ENCODE measurements at places on chromosomes 2 and 18. TPM values are rescaled to one million over a fixed set of nuclear protein-coding genes. Genes with fewer than 3 reads are reported as not detected.
A peak's percentile ranks its signal among the peaks of the same experiment; 100 is the strongest.

GRCh38 chr2:233303252-233303651 is 4.4 kb upstream of the SAG start:
- DNase-seq = no peak

- peak; percentile 86 for DNase-seq
These were observed 9.5 kb downstream of the ZEB2 start for GRCh38 chr2:144510294-144510991.

DNA sequence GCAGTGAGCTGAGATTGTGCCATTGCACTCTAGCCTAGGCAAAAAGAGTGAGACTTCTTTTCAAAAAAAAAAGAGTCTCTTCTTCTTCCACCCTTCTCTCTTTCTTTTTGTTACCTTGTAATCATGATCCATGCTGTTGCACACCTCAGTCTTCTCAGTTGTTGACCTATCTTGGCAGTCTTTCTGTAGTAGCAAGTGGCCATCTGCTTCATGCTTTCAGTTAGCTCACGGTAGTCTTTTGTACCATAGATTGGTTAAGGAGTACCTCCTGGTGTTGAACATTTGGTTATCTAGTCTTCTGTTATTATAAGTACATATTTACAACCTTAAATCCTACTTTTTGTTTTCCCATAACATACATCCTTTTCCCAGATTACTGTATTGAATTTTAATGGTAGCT is 3.1 kb downstream of the GORASP2 start:
- no peak for DNase-seq

DNA sequence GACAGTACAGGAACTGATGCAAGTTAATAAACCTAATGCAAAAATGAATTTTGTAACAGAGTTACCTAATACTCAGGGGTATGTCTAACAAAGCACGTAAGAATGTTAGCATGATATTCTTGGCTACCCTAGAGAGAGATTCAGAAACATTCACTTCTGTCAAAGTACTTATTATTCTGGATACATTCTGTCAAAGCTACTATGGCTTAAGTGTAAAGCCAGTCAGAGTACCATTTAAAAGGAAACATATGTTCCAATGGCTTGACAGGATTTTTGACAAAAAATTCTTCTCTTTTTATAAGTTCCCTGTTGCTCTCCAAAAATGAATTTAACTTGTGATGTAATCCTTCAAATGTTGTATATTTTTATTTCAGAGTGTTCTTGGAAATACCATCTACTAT is 85.5 kb downstream of the PIGN start:
- DNase-seq = no peak

DNA sequence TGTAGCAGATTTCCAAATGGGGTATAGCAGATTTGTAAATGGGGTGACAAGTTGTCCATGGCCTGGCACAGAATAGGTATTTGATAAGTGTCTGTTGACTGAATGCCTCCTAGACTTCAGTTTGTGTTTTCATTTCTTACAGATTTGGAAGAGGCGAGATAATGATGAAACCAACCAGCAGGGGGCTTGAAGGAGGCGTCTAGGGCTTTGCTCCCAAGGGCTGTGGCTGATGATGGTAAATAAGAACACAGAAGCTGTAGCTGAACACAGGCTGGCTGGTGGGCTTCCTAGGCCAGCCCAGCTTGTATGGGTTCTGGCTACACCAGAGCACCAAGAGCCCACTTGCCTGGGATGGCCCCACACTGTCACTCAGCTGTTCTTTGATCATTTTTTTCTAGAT is 19.4 kb downstream of the SFTPB start:
- DNase-seq = peak; percentile 18

DNA sequence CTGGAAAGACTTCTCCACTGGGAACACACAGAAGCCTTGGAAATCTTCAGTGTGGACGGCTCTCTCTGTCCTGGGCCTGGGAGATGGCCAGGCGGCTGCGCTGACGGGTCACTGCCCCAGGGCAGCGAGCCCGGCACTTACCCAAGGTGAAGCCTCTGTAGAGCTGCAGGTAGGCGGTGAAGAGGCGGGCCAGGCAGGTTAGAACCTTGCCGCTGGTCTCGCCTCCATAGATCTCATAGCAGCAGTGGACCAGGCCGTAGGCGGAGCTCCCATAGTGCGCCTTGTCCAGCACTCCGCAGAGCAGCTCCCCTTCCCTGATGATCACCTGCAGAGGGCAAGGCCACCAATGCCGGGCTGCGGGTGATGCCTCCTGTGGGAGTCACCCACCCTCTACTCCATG is 53.0 kb downstream of the POLR1A start:
- DNase-seq = no peak

- peak; percentile 93 for DNase-seq
These were observed 13.8 kb upstream of the SATB2 start for GRCh38 chr2:199471443-199472057.

GRCh38 chr2:94979406-94980375 is 45.8 kb upstream of the MAL start:
- no peak for DNase-seq

DNA sequence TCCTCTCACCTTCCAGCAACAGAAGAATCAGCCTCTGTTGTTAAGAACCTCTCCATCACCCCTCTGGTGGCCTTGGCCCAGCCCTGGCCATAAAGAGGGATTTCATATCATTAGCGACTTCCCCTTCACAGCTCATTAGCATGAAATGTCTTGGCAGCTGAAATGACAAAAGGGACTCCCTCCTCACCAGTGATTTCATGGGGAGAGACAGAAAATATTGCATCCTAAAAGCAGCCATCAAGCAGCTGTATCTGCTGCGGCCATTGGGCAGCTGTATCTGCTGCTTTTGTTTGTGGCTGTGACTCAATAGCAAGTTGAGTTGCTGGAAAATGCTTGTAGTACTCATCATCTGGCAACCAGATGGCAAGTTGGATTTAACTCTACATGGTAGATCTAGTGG is 105.9 kb upstream of the RMDN2 start:
- DNase-seq = no peak

- peak; percentile 1 for DNase-seq
These were observed 140.3 kb downstream of the NDUFA10 start for GRCh38 chr2:239884875-239885274.

GRCh38 chr2:142868229-142868762 is 9.2 kb upstream of the KYNU start:
- DNase-seq = no peak

GRCh38 chr2:72934683-72935610 is 17.6 kb downstream of the EMX1 start:
- peak; percentile 65 for DNase-seq

DNA sequence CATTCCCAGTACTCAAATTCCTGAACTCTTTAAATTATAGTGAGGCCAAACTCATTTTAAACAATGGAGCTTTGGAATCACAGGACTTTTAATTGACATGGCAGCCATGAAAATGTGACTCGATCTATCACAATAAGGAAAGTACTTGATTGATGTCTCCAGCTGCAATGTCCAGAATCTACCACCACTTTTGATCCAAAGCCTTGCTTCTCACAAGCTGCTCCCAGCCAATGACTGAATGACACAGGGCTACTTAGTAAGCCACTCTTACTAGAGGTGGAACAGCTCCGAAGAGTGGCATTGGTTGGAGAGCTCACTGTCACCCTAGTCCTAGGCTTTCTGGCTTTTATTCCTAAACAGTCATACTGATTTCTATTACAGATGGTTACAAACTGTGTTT is 270.1 kb downstream of the IRS1 start:
- no peak for DNase-seq

- peak; percentile 83 for DNase-seq
These were observed 5.5 kb upstream of the SFT2D3 start for GRCh38 chr2:127695491-127696472.

DNA sequence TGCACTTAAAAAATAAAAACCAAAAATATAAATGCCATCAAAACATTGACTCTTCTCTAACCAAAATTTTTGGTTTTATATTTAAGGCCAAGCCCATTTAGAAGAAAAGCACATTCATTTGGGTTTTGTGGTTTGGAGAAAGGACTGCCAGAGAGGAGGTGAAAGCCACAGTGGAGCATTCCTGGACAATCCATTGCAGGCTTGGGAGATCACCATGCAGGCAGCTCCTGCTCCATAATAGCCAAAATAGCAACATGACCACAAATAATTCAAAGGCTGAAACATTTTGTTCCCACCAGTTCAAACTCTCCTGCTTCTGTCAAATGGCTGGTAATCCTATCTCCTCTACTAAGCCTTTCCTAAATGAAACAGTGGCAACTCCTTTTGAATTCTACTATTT is 73.5 kb downstream of the GALNT3 start:
- no peak for DNase-seq

DNA sequence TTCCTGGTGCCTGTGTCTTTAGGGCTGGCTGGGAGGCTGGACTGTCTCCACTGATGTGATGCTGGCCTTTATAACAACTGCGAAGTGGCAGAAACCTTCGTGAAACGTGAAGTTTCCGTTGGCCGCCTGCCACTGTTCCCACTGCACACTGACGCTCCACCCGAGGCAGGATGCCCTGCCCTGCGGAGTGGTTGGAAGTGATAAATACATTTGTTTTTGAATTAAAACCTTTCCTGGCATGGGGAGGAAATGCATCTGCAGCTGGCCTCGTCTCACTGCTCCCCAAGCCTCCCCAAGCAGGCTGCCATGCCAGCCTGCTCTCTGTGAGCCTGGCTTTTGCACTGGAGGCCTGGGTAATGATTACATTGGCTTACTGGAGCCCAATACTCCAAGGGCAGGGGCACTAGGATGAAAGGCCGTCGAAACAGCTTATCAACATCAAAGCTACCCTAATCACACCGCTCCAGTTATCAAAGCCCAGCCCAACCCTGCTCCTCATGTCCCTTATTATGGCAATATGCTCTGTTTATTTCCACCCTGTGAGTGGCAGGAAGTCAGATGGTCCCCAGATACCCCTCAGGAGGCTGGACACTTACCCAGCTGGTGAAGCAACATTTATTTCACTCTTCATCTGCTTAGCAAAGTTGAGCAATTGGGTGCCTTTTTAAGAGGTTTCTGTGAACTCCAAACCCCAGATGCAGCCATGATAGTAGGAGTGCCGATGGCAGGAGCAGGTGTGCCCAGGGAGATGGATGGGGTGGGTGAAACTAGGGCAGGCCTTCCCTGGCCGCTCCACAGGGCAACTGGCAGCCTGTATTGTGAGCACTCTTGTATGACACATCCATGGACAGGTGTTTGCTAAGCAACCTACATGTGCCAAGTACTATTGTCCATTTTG is 97.4 kb upstream of the ITGA6 start:
- no peak for DNase-seq

- no peak for DNase-seq
These were observed 62.5 kb downstream of the FAM228A start for GRCh38 chr2:24237313-24237712.

GRCh38 chr18:62898359-62898758 is 183.0 kb downstream of the PHLPP1 start:
- DNase-seq = no peak

- DNase-seq = no peak
These were observed 59.1 kb upstream of the NABP1 start for GRCh38 chr2:191618786-191619185.

DNA sequence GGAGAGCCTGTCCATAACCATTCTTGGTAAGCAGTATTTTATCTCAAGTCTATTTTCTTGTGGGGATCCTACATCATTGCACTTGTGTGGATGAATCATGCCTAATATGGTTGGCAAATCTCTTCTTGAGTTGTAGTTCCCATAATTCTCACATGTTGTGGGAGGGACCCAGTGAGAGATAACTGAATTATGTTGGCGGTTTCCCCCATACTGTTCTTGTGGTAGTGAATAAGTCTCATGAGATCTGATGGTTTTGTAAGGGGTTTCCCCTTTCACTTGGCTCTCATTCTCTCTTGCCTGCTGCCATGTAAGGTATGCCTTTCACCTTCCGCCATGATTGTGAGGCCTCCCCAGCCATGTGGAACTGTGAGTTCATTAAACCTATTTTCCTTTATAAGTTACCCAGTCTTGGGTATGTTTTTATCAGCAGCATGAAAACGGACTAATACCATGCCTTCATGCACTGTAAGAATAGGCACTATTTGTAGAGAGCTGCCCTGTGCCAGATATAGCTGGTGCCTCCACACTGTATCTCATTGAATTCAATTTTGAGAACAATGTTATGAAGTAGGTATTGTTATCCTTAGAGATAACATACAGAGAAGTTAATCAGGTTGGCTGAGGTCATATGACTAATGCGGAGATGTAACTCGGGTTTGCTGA is 148.3 kb downstream of the PLCL1 start:
- no peak for DNase-seq

DNA sequence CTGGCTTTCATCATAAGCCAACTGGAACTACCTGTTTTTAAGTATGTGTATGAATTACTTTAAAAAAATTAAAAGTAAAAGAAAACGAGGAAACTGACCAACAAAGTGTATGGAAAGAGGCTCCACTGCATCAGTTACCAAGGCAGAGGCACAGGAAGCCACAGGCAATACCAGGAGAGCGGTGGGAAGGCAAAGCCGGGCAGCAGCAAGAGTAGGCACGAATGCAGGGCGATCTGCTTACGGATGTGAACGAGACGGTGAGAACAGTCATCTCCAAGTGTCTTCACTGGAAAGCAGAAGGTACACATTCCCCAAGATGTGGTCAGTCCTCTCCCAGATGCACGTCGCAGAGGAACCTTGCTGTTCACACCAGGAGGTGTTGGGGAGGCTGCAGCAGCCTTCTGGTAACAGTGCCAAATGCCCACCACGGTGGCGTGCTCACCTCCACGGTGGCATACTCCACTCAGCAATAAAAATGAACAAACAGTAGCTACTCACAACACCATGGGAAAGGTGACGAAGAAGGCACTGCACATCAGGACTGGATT is 43.1 kb downstream of the HS6ST1 start:
- DNase-seq = no peak

DNA sequence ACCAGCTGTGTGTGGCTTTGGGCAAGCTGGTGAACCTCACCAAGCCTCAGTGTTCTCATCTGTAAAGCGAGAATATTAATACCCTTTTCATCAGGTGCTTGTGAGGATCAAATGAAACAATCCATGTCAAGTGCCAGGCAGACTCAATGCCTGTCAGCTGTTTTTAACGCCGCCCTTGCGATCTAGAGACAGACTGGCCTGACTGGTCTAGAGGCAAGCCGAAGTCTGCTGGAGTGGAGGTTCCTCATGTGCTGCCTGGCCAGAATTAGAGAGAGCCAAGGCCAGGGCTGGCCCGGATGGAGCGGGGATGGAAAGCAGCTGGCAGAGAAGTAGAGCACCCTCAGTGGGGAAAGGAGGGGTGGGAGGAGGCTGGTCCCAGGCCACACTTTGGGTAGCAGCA is 74.5 kb upstream of the B3GNT7 start:
- no peak for DNase-seq

- DNase-seq = no peak
These were observed 289.2 kb upstream of the HDAC4 start for GRCh38 chr2:239689985-239690384.

The AP1S3 gene
- total RNA-seq = 4.9 TPM

The OSBPL6 gene
- total RNA-seq = 14.8 TPM

The POTEC gene
- total RNA-seq = 0.06 TPM

The ZNF521 gene
- 148 TPM for total RNA-seq

The LIMS3 gene
- total RNA-seq = not detected

The KCNK3 gene
- total RNA-seq = not detected

The CPO gene
- total RNA-seq = not detected

The PLEK gene
- total RNA-seq = not detected

The RAPGEF4 gene
- 1.8 TPM for total RNA-seq

The SPOPL gene
- 13.3 TPM for total RNA-seq

The SCN3A gene
- total RNA-seq = not detected

The XDH gene
- 5.0 TPM for total RNA-seq
